Stimulated activated CD8-positive, alpha-beta memory T cell treated with anti-CD3 and anti-CD28 coated beads, Interleukin-4, amount 100 ng/mL, for 24 hours (primary cell): ENCODE measurements at places on chromosomes 1 and 21.

GRCh38 chr1:210646258-210646616 is 317.5 kb downstream of the HHAT start:
- no peak for DNase-seq

- DNase-seq, result no peak
These were observed 2.5 kb upstream of the C1QA start for GRCh38 chr1:22633697-22634463.

DNA sequence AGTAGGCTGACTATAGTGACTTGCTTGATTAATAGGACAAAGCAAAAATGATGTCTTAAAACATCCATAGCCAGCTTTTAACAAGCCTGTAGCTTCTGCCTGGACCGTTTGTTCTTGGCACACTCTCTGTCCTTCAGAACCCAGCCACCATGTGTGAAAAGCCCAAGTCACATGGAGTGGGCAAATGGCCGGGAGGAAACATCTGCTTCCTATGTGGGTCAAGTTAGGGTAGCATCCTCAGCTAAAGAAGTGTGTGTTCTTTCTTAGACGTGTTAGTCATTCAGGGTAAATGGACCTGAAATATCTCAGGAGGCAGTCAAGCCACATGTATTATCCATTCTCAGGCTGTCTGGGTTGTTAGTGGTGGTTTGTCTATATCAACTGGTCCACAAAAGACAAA is 23.4 kb downstream of the RD3 start:
- no peak for DNase-seq

DNA sequence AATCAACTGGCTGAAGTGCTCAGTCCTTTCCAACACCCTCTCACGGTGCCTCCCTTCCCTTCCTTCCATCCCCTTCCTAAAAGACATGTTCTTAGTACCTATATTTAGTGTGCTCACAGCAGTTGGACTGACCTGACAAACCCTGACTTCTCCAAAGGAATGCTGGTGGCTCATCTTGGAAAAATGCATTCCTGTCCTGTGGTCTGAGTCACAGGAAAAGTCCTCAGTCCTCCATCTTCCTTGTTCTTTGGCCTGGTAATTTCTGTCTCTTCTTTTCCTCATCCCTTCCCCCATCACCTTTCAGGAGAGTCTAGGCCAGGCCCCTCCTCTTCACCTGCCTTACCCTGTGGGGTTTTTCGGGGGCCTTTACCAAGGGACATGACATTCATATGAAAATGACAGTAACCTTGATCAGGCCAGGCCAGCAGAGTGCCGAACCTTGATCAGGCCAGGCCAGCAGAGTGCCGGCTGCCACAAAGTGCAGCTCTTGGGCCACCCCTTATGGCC is 7.2 kb downstream of the ATP1B1 start:
- no peak for DNase-seq

DNA sequence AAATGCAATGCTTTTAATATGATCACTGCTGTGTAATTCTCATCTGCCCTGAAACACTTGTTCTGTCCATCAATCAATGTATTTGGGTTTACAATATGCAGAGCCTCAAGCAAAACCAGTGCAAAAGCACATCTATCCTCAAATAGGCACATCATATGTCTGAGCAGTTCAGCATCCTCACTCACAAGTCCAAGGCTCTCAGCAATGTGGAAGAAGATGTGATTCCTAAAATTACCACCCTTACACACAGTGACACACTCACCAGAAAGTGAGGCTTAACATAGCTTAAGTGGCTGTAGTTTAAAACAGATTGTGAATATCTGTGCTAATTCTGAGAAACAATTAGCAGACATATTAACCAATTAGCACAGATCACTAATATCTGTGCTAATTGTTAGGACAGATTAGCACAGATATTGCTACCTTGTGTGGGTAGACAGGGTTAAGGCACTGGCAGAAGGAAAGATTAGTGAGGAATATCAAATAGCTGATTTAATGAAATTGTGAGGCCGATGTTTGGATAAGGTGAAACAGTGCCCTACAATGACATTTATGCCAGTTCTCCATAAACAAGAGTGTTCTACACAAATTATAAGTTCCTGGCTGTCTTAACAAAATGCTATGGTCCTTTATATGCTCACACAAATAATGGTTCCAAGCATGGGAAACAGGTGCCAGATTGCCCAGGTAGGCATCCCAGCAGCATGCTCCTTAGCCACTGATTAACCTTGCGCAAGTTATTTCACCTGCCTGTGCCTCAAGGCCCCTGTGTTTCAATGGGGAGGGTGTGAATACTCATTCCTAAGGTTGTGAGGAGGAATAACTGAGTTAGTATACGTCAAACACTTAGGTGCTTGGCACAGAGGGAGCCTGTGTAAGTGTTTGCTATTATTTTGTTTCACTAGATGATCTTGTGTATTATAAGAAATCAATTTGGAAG is 41.7 kb downstream of the MRPL39 start:
- no peak for DNase-seq

- no peak for DNase-seq
These were observed 139.8 kb downstream of the ADSS2 start for GRCh38 chr1:244311784-244312532.

DNA sequence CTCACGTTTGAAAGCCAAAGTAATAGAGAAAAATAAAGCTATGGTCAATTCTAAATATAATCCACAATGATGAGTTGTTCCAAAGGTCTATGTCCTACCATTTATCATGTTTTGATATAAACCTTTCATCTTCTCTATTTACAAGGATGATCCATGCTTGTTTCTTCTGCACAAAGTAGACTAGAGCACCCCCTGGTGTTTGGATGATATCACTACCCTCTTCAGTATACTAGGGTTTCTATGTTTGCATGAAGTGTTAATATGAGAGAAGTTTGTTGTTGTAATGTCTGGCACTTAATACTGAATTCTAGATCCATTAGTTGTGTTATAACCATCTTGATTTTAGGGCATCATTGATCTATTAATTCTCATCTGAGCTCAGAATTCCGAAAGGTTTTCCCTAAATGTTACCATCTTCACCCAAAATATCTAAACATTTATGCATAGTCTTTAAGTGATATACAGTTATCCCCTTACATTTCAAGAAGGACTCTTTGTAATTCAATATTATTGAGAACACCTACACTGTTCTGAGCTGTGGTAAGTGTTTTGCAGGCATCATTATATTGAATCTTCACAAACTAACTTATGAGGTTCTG is 21.1 kb downstream of the CLDN8 start:
- DNase-seq, result no peak

DNA sequence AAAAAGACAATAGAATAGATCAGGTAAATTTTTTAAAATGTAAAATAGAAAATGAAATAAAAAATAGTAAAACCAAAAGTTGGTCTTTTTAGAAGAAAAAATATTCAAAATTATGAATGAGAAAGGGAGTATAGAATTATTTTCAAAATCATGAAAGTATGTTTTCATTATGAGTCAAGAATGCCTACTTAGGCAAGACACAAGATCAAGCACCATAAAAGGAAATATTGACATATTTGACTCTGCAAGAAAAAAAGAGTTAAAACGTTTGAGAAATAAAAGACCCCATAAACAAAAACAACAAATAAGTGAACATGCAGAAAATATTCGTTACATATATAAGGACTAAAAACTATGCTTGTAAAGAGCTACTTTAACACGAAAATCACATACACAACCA is 4.8 kb upstream of the COX20 start:
- no peak for DNase-seq

DNA sequence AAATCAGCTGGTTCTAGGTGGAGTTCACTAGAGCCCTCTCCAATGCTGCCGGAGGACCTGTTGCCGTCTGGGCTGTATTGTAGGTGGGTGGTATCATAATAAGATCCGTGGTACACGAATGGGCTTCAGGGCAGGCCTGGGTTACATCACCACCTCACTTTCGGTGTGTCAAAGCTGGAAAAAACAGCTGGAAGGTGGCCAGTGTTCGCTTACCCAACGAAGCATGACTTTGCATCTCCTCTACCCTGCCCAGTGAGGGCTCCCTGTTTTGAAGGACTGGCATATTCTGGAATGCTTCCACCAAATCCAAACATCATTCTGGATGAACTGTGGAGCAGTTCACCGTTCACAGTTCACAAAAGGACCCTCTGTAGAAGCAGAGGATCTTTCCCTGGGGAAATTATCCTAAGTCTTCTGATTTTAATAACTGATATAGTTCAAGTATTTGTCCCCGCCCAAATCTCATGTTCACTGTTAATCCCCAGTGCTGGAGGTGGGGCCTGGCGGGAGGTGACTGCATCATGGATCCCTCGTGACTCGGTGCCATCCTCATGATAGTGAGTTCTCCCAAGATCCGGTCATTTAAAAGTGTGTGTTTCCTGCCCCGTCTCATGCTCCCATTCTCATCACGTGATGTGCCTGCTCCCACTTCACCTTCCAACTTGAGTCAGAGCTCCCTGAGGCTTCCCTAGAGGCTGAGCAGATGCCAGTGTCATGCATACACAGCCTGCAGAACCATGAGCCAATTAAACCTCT is 429.0 kb downstream of the KIF26B start:
- no peak for DNase-seq

- DNase-seq, result no peak
These were observed 11.8 kb upstream of the RNF11 start for GRCh38 chr1:51224255-51224654.

DNA sequence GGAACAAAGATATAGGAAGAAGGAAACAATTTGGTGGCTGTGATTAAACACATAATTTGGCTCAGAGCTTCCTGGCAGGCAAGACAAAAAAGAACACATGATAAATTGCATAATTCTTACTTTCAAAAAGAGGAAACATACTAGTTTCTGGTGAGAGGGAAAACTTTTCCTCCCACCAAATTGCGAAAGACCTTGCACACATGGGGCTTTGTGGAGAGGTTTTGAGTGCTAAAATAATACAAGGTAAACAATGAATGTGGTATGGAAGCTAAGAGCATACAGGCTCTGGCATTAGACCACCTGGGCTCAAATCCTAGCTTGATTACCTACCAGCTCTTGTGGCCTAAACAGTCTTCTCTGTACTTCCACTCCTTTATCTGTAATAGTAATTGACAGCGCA is 140.2 kb upstream of the HOOK1 start:
- no peak for DNase-seq

DNA sequence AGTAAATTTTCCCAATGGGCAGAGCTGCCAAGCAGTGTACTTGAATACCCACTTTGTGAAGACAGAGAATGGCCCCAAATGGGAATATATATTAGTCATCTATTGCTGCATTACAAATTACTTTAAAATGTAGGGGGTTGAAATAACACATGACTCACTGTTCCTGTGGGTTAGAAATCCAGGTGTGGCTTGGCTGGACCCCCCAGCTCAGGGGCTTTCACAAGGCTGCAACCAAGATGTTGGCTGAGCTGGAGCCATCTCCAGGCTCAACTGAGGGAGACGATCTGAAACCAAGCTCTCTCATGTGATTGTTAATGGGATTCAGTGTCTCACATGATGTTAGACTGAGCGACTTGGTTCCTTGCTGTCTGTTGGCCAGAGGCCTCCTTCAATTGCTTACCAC is 33.4 kb upstream of the ARHGAP29 start:
- DNase-seq, result no peak

DNA sequence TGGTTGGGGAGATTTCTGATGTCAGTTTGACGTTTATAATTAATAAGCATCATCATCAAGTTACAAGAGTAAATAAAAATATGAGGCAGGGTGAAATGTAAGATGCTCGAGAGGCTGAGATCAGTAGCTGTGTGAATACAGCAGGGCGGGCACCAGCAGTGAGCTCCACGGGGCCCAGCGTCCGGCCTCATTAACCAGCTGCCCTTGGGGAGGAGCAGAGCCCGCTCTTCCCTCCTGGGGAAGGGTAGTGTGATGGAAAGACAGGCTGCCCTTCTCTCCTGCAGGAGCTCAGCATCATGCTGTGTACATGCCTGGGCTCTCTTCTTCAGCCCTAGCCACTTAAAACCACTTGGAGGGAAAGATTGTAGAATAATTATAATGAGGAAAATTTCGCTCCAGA is 23.4 kb downstream of the PDE9A start:
- no peak for DNase-seq

GRCh38 chr1:5367306-5367705 is 624.9 kb downstream of the NPHP4 start:
- no peak for DNase-seq

DNA sequence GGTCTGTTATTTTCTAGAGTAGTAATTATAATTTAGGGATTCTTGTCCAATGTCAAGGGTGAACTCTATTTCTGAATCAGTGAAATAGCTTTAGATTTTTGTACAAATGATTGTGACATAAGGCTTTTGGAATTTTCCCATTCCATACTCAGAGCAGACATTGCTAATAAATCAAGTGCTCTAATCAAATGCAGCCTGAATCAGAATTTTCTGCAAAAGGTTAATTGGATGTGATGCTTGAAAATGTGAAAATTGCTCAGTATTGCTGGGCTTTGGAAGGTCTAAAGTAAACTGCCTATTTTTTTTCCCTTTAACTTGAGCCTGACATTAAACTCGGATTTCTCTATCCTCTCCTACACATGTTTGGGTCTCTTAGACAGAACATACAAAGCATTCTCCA is 23.2 kb downstream of the SGIP1 start:
- DNase-seq, result no peak

DNA sequence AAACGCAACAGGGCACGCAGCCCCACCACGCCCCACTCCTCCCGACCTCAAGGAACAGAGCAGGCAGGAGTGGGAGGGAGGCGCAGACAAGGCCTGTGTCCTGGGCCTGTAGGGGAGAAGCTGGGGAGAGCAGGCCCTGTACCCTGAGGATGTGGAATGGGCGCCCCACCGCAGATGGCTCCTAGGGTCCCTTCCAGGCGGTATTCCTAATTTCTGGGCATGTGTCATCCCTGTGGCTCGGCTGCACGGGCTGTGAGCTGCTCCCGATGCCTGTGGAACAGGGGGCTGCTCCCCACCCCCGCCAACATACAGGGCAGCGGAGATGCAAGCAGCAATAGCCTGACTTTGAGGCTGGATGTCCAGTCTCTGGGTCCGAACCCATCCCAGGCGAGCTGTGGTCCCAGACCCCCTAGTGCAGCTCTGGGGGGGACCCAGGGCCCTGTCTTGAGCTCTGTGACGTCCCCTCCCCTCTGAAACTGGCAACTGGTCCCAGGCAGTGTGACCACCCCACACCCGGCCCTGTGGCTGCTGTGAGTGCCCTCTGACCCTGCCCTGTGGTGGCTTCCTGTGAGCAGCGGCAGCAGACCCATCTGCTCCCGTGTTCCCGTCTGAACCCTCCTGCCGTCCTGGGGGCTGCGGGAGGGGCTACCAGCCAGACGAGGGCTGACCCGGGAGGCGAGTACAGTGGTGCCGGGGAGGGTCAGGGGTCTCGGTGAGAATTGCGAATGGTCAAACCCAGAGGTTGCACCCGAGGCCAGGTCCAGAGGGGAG is 13.9 kb upstream of the COL6A2 start:
- DNase-seq, result no peak

- no peak for DNase-seq
These were observed 65.2 kb downstream of the GBP6 start for GRCh38 chr1:89429062-89429461.

- no peak for DNase-seq
These were observed 62.5 kb downstream of the CD58 start for GRCh38 chr1:116508085-116508983.

DNA sequence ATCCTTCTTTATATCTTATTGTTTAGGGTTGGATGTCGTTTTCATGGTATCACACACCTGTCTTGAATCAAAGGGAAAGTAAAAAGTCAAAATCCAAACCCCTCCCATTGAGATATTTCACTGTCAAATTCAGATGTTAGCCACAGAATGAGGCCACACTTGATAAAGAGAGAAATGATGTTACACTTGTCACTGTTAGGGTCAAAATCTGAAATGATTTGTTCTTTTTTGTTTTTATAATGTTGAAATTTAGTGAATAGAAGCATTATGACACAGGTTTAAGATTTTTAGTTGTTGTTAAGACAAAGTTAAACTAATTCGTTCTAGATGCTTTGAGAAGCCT is 13.1 kb downstream of the NFIA start:
- DNase-seq, result no peak
